ENCODE measurements at places on chromosomes 6 and 20. TPM values are rescaled to one million over a fixed set of nuclear protein-coding genes. Genes with fewer than 3 reads are reported as not detected.

RNF144B gene
- 3.1 TPM for total RNA-seq

SOX18 gene
- not detected for total RNA-seq

CNKSR3 gene
- total RNA-seq: 17.3 TPM

RFX6 gene
- 28.7 TPM for total RNA-seq

WFDC2 gene
- 188 TPM for total RNA-seq

RAET1E gene
- total RNA-seq: not detected

CCN5 gene
- not detected for total RNA-seq

BHLHE23 gene
- total RNA-seq: not detected

HLA-DQA2 gene
- 0.79 TPM for total RNA-seq

SLC18B1 gene
- total RNA-seq: 19.5 TPM

LRRC73 gene
- 1.6 TPM for total RNA-seq

FUT9 gene
- total RNA-seq: 1.5 TPM

PPP1R14C gene
- 1.2 TPM for total RNA-seq

LST1 gene
- total RNA-seq: not detected

TMEM239 gene
- not detected for total RNA-seq

DNMT3B gene
- 15.4 TPM for total RNA-seq

CPXM1 gene
- 130 TPM for total RNA-seq

MICAL1 gene
- total RNA-seq: 102 TPM

KCNK5 gene
- total RNA-seq: 2.3 TPM

SLC4A11 gene
- 2.0 TPM for total RNA-seq

EEF1A2 gene
- total RNA-seq: 11.8 TPM

CFB gene
- total RNA-seq: 3.9 TPM

C20orf202 gene
- 0.26 TPM for total RNA-seq

TAGAP gene
- total RNA-seq: not detected

APOBEC2 gene
- 1.2 TPM for total RNA-seq
